ENCODE measurements at places on chromosomes 16 and 17.

DNA sequence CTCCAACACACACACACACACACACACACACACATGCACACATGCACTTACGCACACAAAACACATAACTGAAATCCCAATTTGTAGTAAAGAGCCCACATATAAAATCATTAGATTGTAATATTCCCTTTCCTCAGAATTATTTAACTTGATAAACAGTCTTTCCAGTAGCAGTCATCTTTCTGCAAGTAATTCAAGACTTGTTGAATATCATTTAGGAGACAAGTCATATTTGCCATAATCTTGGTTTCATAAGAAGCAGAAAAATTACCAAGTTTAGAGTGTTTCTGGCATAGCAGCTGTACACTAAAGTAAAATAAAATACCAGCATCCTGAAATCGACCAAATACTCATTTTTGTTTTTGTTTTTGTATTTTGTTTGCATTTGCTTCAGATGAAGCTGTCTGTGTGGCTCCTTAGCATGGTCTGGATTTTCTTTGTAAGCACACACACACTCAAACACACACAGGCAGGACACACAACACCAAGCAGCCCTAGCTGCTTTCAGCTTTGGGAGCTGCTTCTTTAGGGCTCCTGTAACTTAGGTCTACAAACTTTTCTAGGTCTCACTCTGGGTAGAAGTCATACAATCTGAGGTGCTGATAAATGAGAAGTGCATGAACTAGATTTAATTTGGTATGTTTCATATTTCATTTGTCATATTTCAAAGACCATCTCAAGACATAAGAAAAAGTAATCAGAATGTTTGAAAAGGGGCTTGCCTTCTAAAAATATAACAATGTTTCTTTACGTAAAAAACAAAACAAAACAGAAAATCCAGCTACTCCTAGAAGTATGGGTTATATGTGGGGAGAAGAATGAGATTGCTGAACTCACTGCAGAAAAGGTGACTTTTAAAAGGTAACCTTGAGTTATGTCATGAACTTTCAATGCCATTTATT, 3.0 kb downstream of the SALL1 start:
- no peak for DNase-seq

- DNase-seq = no peak
These were observed 13.5 kb downstream of the CUEDC1 start for GRCh38 chr17:57941384-57942370.

GRCh38 chr16:82535262-82535661, 91.5 kb upstream of the CDH13 start:
- DNase-seq = no peak

GRCh38 chr16:20300312-20301097, 26.8 kb downstream of the GP2 start:
- peak; percentile 11 for DNase-seq

GRCh38 chr17:17511293-17511741, 15.1 kb upstream of the RASD1 start:
- DNase-seq = no peak

DNA sequence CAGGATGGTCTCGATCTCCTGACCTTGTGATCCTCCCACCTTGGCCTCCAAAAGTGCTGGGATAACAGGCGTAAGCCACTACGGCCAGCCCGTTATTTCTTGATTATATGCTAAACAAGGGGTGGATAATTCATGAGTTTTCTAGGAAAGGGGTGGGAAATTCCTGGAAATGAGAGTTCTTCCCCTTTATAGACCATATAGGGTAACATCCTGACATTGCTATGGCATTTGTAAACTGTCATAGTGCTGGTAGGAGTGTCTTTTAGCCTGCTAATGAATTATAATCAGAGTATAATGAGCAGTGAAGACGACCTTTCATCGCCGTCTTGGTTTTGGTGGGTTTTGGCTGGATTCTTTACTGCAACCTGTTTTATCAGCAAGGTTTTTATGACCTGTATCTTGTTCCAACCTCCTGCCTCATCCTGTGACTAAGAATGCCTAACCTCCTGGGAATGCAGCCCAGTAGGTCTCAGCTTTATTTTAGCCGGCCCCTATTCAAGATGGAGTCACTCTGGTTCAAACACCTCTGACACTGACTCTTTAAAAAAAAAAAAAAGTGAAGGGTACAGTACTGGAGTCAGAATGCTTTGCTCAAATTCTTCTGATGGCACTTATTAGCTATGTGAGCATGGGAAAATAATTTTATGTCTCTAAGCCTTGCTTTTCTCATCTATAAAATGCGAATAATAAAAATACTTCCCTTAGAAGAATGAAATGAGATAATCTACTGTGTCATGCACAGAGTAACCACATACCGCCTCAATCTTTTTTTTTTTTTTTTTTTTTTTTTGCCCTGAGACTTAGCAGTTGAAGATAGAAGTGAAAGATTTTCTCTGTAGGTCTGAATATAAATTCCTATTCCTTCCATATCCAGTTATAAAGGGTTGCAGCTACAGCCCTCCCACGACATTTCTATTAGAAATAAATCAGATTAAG, 5.1 kb upstream of the CALCOCO2 start:
- no peak for DNase-seq

DNA sequence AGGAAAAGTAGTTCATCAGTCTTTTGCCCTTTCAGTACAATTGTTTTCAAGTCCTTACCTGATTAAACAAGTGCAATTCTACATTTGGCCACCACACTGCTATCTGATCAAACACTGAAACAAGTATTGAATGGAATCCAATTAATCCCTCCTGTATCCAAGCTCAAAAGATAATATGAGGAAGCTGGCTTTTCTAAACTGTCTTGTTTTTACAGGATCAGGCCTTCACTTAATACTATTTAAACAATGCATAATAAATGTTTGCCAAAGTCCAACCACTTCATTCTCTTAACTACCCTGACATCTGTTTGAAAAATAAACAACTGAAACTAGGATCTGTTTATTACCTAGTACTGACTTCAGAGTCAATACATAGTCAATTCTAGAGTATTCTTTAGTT, 131.6 kb downstream of the MRTFB start:
- no peak for DNase-seq

GRCh38 chr17:34378664-34379101, 15.7 kb upstream of the CCL1 start:
- no peak for DNase-seq

DNA sequence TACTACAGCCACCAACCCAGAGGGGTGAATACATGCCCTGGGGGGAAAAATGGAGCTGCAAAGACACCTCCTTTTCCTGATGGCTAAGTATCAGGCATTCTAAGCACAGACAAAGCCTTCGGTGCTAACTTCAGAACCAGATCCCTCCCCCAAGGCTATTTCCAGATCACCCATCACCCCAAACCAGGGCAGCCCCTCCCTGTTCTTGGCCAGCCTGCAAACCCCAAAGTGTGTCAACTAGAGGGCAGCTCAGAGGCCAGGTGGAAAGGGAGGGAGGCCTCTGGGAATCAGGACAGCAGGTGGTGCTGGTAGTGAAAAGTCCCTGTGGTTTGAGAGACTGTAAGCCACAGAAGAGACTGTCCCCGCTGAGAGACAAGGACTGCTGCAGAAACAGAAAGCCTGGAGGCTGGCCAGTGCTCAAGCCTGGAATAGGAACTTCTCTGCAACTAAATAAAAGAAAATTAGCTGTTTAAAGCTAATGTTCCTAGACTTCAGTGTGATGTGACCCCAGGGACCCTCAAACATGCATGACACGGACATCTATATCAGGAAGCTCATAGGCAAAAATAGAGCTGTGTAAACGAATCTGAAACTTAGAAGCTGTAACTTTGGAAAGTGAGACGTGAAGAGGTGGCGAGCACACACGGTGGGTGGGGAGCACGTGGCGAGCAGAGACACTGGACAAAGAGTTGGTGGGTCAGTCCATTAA, 9.1 kb downstream of the TUBG1 start:
- DNase-seq = no peak

- DNase-seq = no peak
These were observed 7.8 kb upstream of the TEX19 start for GRCh38 chr17:82351254-82351712.

GRCh38 chr17:29363716-29364115, 26.4 kb upstream of the TAOK1 start:
- DNase-seq = no peak

GRCh38 chr16:67543582-67543981, 15.0 kb downstream of the RIPOR1 start:
- DNase-seq = no peak

DNA sequence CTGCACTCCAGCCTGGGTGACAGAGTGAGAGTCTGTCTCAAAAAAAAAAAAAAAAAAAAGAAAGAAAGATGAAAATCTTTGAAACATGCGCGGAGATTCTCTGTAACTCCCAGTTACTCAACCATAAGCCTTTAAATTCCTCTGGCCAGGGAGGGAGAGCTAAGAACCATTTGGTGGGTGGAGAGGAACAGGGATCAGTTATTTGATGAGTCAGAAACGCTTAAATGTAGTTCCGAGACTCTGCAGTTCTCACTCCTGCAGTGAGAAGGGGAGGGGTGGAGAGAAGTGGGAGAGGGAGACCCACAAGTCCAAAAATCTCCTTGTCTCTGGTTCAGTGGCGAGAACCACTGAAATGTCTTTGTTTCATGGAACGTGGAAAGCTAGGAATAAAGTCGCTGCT, 266.7 kb downstream of the SOX9 start:
- DNase-seq = no peak

GRCh38 chr16:7714775-7715174, 382.1 kb downstream of the RBFOX1 start:
- no peak for DNase-seq

DNA sequence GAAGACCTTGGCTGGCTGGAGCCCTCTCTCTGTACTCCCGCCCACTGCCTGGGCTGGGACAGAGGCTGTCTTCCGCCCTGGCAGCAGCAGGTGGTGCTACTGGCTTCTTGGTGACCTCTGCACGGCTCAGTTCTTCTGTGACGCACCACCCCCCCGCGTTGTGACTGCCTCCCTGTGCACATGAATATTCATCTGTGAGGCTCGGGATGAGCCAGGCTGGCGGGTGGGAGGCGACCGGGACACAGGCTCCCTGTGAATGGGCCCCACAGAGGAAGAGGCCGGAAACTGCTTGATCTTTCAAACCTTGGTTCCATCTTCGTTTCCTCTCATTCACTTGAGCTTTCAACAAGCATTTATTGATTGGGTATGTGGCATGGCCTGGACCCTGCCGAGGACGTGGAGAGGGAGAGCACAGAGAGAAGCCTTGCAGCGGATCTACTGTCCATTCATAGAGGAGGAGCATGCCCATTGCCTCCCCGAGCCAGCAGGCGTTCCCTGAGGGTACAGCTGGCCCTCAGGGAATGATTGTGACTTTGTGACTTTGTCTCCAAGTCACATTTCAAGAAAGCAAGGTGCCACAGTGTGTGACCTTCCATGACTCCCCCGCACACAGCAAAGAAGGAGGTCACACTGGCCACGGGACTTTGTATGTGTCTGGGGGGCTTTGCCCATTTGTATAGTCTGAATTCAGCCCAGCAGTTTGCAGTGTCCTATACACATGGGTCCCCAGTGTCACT, 45.0 kb downstream of the B9D1 start:
- peak; percentile 6 for DNase-seq

Data from NCI-H187 (cell line).